ENCODE measurements at places on chromosomes 4 and X. TPM values are rescaled to one million over a fixed set of nuclear protein-coding genes. Genes with fewer than 3 reads are reported as not detected.

- no peak for DNase-seq
These were observed 223.1 kb upstream of the TAPT1 start for GRCh38 chr4:16449406-16449805.

Gene GLUD2
- 0.98 TPM for total RNA-seq

DNA sequence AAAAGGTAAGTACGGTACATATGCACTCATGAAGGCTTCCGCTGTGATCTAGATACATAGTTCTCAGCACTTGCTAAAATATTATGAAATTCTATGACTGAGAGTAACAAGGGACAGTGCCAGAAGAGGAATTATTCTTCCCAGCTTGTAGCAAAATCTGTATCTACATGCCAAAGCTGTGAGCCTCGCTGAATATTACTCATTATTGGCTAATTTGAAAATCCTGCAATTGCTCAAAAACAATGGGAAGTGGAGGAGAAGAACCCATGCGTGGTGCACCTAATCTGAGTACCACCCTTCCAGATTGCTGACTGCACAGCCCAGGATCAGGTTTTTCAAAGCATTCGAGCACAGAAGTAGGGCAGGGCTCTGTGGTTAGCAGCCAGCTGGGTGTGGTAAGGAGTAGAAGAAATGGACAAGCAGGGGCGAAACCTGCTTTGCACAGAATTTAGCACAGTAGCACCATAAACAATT is 17.4 kb upstream of the PDCL2 start:
- DNase-seq = no peak

Gene TENM3
- 11.0 TPM for total RNA-seq

DNA sequence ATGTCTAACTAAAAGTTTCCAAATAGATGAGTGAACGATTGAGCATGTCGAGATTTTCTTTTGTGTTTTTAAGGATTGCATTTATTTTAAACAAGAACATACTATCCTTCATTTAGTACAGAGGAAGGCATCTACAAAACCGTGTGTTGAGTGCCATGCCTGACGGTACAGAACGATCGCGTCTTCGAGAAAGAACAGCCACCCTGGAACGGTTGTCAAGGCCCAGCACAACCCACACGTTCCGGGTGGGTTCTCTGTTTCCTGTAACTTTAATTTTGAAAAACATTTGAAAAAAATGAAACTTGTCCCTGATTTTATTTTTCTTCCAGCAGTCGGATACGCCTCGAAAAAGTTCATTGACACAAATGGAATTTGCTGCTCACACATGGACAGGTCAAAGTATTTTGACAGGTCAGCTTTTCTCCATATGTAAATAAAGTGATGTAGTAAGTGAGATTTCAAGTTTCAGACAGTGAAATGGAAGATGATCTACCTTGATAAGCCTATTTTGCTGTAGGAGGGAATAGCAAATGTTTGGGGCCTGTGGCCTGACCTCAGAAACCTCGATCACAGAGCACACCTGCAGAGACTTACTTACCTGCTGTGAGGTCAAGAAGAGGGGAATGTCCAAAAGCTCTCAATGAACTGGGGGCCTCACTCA is 24.4 kb upstream of the CYP4V2 start:
- DNase-seq = no peak
